ENCODE measurements at places on chromosomes 3 and 15.

- no peak for DNase-seq
Observed at GRCh38 chr15:66956672-66957430, 108.6 kb upstream of the SMAD3 start.

- no peak for DNase-seq
Observed at GRCh38 chr3:140298569-140299070, 363.6 kb downstream of the CLSTN2 start.

DNA sequence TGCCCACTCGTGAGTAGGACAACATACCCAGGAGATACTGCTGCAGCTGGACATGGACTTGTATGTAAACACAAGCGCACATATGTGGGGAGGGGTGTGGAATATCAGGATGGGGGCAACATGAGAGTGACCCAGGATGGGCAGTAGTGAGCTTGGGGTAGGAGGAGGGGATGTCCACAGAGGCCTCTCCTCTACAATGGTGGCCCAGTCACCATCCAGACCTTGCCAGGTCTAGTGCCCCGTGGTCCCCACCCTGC is 266 bp upstream of the ZBTB47 start:
- no peak for DNase-seq

GRCh38 chr15:66578286-66578875 is 12.6 kb upstream of the LCTL start:
- no peak for DNase-seq

GRCh38 chr3:80159990-80160506 is 392.2 kb upstream of the ROBO1 start:
- DNase-seq = no peak

- no peak for DNase-seq
Observed at GRCh38 chr3:123789760-123790159, 94.4 kb downstream of the MYLK start.

- DNase-seq = no peak
Observed at GRCh38 chr3:67090474-67090873, 92.4 kb downstream of the KBTBD8 start.

GRCh38 chr3:40637906-40638305 is 113.1 kb downstream of the ZNF621 start:
- no peak for DNase-seq

DNA sequence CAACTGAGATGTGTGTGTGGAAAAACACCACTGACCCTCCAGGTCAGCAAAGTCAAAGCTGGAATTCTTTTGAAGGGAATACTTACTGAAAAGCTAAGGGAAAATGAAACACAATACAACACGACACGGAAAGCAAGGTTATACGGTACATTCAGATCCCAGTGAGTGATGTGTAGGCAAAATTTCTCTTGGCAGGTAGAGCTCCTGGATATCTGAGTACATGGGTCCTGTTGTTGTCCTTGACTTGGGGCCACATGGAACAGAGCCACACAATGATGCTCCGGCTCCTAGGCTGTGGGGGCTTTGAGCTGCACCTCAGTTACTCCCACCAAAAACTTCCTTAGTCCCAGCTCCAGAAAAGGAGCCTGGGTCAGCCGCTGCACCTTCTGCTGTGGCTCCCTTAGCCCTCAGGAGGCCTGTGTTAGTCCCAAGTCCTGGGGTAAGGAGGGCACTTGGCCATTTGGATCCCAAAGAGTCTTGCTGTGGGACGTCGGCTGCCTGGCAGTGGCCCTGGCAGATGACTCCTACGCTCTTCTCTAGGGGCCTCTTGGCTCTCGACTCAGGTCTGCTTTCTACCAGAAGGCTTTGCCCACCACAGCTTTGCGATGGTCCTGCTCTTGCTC is 95.6 kb downstream of the ADCY5 start:
- DNase-seq = no peak

DNA sequence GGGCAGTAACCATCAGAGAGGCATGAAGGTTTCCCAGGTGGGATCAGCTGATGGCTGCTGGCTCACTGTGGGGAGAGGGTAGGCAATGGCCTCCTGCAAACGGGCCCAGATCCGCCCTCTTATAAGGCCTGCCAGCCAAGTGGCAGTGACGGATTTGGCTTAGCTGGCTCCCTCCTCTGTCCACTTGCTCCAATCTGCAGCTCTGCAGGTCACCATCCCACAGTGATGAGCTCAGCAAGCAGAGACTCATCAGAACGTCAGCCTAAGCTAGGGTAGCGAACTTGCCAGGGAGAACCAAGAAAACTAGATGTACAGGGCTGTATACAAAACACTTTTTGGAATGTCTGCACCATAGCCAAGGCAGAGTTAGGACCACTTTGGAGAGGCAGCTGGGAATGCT is 62.8 kb upstream of the DCLK3 start:
- DNase-seq = no peak

GRCh38 chr15:82064824-82065223 is 19.0 kb upstream of the MEX3B start:
- DNase-seq = no peak

GRCh38 chr3:47846880-47847248 is 43.9 kb downstream of the DHX30 start:
- DNase-seq = no peak

DNA sequence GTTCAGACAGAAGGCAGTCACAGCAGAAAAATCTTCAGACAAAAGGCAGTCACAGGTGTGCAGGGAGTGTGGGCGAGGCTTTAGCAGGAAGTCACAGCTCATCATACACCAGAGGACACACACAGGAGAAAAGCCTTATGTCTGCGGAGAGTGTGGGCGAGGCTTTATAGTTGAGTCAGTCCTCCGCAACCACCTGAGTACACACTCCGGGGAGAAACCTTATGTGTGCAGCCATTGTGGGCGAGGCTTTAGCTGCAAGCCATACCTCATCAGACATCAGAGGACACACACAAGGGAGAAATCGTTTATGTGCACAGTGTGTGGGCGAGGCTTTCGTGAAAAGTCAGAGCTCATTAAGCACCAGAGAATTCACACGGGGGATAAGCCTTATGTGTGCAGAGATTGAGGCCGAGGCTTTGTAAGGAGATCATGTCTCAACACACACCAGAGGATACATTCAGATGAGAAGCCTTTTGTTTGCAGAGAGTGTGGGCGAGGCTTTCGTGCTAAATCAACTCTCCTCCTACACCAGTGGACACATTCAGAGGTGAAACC is 27.6 kb downstream of the ZNF589 start:
- no peak for DNase-seq

DNA sequence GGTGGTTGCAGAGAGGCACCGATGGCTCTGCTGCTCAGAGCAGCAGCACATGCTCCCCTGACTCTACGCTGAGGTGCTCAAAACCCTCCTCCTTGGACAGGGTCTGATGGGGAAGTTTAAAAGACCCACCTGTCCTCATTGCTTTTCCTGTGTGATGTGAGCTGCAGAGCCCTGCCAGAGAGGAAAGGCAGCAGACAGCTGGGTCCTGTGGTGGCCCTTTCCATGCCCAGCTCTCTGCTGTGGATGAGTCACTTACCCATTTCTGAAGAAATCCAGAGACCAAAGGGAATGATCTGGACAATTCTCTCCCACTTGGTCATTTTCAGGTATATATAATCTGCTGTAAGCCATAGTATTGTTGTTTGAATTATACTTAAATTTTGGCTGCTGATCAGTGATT is 121.7 kb downstream of the CHDH start:
- no peak for DNase-seq

GRCh38 chr15:29821416-29822099 is 710 bp downstream of the TJP1 start:
- no peak for DNase-seq

- no peak for DNase-seq
Observed at GRCh38 chr3:197595470-197596185, 39.9 kb upstream of the BDH1 start.

DNA sequence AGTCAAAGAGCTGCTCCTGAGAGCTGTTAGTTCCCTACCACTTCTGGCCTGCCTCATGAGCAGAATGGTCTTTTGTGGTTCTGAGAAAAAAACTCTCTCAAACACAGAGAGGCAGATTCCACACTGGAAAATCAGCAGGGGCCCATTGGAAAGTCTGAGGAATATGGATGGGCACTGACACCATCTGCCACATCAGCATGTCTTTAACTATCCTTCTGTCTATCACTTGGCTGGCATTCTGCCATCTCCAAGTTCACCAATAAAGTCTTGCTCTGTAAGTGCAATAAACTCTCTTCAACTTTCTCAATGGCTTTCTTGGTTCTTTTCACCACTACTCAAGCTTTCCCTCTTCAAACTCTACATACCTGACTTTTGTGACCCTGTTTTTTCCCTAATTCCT is 101.3 kb upstream of the GALNT15 start:
- no peak for DNase-seq

DNA sequence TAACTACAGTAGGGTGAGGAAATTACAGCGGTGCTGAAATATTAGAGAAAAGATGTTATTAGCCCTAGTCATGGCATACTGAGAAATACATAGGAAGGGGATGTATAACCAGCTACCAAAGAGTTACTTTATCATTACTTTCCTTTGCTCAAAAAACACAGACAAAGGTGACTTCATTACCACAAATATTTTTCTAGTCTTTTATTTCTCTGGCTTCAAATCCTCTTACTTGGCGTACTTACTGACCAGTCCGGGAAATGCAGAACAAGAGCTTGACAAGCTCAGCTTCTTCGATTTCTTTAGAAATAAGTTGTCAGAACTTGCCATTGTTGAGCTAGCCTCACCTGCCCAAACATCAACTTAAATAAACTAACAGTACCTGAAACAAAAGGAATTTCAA is 142.1 kb upstream of the TMCO5A start:
- DNase-seq = no peak

DNA sequence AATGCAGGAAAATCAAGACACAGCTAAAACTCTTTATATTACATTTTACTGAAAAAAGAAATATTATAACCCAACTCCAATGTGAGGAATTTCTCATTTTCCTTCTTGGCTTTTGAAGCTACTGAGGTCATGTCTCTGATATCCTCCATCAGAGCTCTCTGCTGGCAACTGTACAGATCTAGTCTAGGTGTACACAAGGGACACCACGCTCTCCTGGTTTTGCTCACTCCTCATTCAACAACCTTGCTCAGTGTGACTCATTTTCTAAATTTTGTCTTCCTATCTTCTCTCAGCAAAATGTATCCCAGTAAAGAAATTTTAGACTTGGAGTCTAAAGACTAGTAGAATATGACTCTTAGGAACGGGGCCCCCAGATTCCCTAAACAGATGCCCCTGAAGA is 144.3 kb downstream of the KCNMB2 start:
- DNase-seq = no peak

DNA sequence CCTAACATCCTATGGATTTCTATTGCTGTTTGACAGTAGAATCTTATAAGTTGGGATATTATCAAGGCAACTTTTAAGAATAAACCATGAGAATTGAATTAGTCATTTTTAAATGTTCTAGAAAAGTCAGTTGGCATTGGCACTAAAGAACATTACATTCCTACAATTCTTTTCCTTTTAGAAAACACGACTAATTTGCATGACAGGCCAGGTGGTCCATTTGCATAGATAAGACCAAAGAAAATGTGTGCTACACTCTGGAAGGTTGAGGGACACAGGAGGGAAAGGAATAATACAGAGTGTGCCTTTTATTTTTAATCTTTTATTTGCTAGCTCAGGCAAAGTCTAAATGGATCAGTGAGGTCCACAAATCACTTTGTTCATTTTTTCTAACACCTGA is 962.3 kb downstream of the EPHA3 start:
- DNase-seq = no peak

DNA sequence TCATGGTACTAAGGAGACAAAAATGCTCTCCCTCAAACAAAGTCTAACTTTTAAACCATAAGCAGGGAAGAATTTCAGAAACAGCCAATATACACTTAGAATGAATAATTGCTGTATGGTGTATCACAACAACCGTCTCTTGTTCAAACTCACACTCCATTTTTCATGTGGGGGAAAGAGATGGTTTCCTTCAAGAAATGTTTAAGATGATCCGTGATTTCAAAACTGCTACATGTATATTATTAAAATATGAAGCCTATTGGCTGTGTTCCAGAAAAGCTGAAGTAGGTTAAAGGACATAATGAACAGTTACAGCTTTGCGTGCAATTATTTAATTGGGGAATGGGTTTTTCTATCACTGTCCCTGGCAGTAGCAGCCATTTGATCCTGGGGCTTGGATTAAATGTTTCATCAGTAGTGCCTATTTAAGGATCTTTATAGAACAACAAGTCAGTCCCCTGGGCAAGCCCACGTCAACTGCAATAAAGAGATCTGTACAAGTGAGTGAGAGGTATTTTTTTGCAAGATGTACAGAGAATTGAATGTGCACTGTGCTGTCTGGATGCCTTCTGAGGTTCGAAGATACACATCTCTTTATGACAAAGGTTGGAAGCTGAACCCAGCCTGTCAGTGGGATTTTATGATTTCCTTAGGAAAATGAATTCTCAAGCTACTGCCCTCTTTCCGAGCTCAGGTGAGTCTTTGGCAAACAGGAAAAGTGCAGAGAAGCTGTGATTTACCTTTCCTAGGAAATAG is 337.2 kb upstream of the RARB start:
- no peak for DNase-seq

DNA sequence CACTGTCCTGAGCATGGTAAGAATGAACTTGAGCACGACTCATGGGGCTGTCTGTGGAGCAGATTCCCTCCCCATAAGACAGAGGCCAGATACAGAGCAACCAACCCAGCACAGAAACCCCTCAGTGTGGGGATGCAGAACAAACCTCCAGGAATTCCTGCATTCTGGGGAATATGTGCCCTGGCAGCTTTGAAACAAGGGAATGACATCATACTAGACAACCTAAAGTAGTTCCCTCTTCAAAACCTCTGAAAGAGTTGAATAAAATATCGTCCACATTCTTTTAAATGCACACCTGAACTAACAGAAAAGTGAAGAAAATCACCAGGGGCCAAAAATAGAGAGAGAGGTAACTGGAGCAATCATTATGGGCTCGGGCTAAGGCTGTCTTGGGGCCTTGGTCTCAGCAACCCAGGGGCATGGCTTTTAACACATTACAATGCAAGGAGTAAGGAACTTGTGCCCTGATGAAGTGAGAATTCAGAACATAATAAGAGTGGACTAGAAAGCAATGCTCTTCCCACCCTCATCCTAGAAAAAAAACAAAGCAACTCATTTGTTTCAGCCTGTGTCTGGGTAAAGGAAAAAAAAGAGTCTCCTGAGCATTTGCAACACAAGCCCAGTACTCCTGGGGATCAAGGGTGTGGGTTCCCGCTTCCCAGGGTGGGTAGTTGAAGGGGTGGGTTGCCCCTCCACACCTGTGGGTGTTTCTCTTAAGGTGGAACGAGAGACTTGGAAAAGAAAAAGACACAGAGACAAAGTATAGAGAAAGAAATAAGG is 43.9 kb downstream of the ADIPOQ start:
- DNase-seq = no peak

DNA sequence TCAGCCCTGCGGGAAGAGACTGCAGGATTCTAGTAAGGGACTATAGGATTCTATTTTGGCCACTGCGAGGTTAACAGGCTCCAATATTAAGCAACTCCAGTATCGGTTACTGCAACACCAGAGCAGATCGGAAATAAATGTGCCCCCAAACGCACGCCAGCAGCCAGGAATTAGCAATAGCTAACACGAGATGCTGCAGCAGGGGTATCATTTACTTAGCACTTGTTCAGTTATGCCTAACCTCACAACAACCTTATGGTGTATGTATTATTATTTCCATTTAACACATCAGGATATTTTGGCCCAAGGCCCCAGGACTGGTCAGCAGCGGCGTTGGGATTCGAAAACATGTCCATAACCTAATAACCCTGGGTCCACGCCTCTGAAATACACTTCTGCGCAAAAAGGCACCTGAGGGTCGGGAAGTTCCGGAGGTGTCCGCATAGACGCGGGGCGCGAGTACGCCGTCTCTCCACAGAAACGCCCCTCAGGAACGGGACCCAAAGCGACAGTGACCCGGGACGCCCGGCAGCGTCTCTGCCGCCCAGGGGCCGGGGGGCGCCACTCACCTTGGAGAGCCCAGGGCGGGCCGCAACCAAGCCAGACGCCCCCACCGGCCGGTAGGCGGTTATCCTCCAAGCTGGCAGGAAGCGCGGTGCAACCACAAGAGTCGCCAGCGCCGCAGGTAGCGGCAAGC is 681 bp downstream of the PIK3CB start:
- no peak for DNase-seq
